ENCODE measurements at places on chromosomes 2 and 18.

DNA sequence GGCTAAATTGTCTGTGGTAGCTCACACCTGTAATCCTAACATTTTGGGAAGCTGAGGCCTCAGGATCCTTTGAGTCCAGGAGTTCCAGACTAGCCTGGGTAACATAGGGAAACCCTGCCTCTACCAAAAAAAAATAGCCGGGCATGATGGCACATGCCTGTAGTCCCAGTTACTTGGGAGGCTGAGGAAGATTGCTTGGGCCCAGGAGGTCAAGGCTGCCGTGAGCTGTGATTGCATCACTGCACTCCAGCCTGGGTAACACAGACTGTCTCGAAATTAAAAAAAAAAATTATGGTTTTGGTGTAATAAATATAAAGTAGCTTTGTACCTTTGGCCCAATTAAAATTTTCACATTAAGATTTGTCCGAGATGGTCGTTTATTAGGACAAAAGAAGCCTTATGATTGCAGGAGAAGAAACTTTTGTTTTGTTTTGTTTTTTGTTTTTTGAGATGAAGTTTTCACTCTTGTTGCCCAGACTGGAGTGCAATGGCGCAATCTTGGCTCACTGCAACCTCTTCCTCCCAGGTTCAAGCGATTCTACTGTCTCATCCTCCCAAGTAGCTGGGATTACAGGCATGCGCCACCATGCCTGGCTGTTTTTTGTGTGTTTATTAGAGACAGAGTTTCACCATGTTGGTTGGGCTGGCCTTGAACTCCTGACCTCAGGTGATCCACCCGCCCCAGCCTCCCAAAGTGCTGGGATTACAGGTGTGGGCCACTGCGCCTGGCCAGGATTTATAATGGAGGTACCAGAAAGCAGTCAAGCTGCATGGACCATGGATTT lies 4.1 kb downstream of the MTA3 start:
- DNase-seq = no peak

- no peak for DNase-seq
These were observed 2041.4 kb upstream of the CELF4 start for GRCh38 chr18:39607034-39607433.

DNA sequence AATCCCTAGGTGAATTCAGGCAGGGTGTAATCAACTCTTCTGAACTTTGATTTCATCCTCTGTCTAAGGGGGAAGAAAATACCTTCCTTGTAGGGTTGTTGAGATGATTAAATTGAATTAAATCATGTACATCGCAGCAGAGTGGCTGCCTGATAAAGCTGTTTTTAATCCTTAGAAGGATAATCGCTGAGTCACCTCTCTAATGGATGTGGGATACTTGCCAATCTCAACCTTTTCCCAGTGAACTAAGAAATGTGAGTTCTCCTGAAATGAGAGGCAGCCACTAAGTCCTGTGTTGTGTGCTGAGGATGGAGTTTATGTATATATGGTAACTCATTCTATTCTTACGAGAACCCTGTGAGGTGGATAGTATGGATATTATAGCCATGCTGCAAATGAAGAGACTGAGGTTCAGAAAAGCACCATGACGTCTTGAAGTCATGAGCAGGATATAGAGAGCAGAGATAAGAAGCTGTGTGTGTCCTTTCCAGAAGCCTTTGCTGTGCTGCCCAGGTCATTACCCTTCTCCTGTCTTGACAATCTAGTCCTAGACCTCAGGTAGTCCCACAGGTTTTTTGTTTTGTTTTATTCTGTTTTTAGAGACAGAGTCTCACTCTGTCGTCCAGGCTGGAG lies 93.3 kb downstream of the HNRNPLL start:
- peak; percentile 83 for DNase-seq

DNA sequence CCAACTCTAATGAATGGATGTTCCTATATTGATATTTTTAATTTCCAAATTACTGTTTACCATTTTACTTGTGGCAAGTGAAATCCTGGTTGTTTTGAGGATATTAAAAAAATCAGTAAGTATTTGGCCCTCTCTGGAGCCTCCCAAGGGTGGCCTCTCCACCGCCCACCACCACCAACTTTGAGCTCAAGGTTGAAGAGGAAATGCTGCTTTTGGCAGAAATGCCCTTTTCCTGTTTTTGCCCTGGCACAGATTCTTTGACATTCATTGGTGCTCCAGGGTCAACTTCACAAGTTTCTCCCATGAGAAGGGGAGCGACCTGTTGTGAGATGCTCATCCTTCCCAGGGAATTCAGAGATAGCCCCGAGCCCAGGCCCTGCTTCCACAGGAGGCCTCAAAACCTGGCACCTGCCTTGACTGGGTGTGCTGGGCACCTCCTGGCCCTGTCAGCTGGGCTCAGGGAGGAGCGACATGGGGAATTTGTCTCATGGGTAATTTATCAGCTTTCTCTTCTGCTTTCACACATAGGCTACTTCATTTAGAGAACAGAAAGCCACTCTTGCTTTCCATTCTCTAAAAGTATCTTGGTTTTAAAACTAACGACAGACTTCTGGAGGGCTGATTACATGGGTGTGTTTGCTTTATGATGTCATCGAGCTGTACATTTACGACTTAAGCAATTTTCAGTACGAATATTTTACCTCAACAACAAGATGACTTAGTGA lies 6.9 kb downstream of the CD8A start:
- no peak for DNase-seq

- no peak for DNase-seq
These were observed 1368.0 kb upstream of the ZEB2 start for GRCh38 chr2:145887915-145888314.

DNA sequence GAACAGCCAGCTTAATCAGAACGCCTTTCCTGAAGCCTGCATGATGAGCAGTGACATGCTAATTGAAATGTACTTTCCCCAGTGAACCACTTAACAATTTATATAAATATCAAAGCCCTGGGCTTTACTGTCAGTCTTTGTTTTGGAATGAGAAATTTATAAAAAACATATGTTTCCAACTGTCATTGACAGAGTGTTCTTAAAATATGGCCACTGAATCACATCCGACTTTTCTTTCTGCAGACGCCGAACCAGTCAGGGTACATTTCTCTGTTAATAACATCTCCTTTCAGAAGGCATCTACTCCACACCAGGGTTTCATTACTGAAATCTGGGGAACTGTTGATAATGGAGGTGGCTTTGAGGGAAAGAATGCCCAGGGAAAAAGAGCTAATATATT lies 343.7 kb downstream of the INSIG2 start:
- DNase-seq = no peak

- no peak for DNase-seq
These were observed 118.3 kb upstream of the FAM136A start for GRCh38 chr2:70420143-70420542.

DNA sequence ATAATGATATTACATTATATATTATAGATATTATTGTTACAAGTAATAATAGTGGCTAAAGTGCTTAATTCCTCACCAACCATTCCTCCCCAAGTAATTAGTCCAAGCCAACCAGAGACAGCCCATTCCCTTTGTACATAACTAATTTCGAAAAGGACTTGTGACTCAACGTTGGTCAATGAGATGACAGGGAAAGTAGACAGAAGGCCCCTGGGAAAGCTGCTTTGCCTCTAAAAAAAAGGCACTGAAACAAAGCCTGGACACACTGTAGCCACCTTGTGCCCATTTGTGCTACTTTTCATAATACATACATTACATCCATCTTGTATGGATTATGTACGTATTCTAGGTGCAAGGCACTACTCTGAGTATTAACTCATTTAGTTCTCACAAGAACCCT lies 28.8 kb downstream of the COLEC12 start:
- DNase-seq = no peak

- no peak for DNase-seq
These were observed at the start of gene ARHGAP15 for GRCh38 chr2:143128681-143129580. ARHGAP15 (plus strand) TSS chr2:143129419.

DNA sequence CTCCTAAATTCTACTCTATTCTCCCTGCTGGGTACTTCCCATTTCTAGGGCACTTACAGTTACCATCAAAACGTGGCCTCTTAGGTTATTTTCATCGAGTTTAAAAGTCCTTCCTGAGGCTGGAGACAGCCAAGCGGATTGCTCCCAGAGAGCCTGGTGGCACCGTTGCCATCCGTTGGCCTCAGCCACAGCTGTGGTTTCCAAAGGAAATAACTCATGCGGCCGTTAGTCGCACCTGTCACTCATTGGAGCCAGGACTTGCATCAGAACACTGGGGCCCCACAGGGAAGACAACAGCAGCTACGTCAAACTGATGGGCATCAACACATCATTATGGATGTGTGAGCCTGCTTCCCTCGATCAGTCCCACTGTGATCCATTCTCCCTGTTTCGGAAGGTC lies 453.4 kb downstream of the BCL11A start:
- no peak for DNase-seq

- no peak for DNase-seq
These were observed 157.4 kb downstream of the TANC1 start for GRCh38 chr2:159125858-159126257.

GRCh38 chr2:100819370-100820272 lies at the start of gene NPAS2:
NPAS2 (plus strand) TSS chr2:100820139; CDS start chr2:100904755, 84,616 bp downstream.
- peak; percentile 43 for DNase-seq

DNA sequence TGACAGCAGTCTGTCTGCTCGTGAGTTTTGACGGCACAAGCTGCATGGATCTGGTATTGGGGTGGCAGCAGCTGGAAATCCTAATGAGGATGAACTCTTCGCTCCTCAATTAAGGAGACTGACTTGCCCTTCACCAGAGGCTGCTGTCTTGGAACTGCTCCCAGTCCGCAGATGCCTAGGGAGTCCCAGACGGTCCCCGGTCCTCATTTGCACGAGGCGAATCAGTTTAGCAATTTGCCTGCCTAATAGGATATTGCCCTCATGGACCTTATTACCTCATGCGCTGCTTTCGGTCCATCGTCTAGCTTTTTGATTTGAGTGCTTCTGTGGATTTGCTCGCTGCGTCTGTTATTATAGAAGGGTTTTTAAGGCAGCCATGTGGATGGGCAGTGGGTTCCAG lies 40.6 kb downstream of the ASAP2 start:
- DNase-seq = no peak

- DNase-seq = no peak
These were observed 73.6 kb downstream of the OTX1 start for GRCh38 chr2:63124218-63124617.

DNA sequence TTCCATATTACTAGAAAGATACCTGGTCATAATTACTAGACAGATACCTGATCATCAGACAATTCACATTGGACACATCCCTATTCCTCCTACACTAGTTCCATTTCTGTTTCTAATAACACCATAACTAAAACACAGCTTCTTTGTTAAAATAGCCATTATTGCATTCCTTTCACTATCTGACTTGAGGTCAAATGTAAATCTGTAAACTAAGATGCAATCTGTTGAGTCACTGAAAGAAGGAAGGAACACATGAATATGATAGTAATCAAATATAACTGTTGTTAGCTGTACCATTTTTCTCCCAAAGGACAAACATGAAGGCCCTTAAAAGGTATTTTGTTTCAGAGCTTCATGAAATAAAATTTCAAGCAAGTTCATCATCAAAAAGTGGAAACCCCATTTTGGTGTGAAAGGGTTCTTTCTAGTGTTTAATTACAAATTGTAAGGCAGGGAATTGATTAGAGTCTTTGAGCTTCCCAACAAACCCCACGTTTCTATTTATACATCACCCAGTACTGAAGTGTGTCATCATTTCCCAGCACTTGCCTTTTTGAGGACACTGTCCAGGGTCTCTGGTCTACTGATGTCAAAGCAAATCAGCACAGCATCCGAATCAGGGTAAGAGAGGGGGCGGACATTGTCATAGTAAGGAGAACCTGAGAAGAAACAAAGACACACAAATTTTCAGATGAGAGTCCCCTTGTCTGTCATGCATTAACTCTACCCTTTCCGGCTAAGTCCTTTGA lies 13.0 kb downstream of the RND3 start:
- peak; percentile 25 for DNase-seq

DNA sequence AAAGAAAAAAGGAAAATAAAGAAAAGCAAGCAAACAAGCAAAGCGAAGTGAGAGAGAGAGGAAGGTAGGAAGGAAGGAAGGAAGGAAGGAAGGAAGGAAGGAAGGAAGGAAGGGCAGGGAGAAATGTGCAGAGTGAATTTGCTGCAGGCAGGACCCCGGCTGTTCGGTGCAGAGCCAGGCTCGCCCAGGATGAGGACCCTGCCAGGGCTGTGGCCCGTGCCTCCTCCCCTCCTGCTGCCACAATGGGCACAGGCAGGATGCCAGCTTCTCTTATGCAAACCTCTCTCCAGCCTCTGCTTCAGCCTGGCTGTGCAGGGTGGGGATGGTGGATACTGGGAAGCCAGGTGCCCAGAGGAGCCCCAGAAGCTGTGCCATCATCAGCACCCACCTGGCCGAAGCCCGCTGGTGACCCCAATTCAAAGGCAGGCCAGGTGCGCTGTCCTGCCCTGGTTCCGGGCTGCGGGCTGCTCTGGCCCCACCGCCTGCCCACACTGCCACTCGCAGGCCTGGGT lies 3.2 kb downstream of the GPR17 start:
- DNase-seq = no peak

DNA sequence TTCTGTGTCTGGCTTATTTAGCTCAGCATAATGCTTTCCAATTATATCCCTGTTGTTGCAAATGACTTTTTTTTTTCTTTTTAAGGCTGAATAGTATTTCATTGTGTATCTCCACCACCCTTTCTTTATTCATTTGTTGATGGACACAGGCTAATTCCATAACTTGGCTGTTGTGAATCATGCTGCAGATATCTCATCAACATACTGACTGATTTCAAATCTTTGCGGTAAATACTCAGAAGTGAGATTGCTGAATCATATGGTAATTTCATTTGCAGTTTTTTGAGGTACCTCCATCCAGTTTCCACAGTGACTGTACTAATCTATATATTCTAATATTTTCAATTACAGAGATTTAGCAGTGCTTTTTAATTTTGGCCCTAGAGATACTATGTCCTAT lies 266.2 kb downstream of the TMX3 start:
- DNase-seq = peak; percentile 68

GRCh38 chr2:12442476-12442847 lies 274.3 kb upstream of the TRIB2 start:
- peak; percentile 76 for DNase-seq

- DNase-seq = no peak
These were observed 136.1 kb downstream of the DCDC2C start for GRCh38 chr2:3839476-3839875.

DNA sequence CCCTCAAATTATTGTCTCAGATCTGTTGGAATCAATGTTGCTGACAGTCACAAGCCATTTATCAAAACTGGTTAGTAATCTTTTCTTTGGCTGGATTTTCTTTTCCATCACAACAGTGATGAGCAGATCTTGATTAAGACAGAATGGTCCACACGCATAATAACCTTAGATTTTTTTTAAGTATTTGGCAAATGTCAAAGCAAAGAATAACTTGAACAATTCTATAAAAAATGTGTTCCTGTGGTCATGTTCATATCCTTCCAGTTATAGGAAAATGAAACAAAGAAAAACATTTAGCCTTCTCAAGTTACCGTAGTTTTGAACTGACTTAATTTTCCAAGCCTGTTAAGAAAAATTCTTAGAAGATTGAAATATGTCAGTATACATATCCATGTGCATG lies 659.9 kb upstream of the ID2 start:
- no peak for DNase-seq
